Glomerular endothelial cell (primary cell): ENCODE measurements at places on chromosomes 3 and 15. TPM values are rescaled to one million over a fixed set of nuclear protein-coding genes. Genes with fewer than 3 reads are reported as not detected.

- DNase-seq, result no peak
Observed at GRCh38 chr15:96893159-96893906, 562.8 kb downstream of the NR2F2 start.

- no peak for DNase-seq
Observed at GRCh38 chr15:99986297-99987118, 253.3 kb upstream of the LYSMD4 start.

DNA sequence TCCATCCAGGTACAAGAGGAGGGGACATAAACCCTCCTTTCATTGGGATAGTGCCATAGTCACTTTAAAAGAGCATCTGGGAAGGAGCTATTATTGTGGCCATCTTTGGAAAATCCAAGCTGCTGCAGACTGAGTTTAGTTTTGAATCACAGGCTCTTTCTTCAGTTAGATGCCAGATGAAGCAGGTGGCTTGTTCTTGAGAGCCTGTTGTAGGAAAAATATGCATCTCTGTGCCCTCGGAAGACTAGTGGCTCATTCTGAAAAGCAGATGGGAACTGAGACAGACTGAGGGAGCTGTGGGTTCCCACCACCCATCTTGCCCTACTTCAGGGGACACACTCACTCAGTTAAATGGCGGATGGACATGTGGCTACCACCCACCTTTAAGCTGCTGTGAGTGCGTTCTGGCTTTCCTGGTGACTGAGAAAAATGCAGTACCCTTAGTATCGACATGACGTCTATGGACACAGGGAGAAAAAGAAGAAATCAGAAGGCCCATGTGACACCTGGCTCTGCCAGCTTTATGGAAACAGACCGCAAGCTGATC lies 50.2 kb downstream of the RARB start:
- no peak for DNase-seq

GRCh38 chr3:39232859-39233258 lies 40.5 kb upstream of the XIRP1 start:
- DNase-seq, result no peak

DNA sequence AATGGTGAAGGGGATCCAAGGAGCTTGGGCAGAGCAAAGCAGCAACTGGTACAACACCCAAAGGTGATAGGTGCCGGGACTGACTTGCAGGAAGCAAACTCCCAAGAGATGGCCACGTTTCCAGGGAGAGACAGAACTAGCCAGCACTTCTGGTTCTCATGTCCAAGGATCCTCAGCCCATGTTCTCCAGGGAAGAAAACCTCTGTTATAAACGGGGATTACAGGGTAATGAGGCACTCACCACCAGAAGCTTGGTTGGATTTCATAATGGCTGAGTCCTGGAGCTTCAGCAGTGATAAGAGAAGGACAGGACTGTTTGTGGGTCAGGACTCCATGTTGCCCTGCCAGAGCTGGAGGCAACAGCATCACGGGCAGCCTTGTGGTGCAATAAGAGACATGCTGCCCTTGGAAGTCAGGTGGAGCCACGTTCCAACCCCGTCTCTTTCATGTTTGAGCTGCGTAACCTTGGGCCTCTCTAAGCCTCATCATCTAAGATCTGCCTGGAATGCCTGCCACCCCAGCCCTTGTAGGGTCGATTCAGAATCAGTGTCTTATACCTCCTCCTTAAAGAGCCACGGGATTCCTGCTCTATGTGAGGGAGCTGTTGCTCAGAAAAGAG lies 181.0 kb downstream of the ABHD5 start:
- DNase-seq, result no peak

- no peak for DNase-seq
Observed at GRCh38 chr3:121552797-121553196, 7.0 kb upstream of the POLQ start.

- no peak for DNase-seq
Observed at GRCh38 chr15:59224474-59224873, 17.8 kb downstream of the LDHAL6B start.

DNA sequence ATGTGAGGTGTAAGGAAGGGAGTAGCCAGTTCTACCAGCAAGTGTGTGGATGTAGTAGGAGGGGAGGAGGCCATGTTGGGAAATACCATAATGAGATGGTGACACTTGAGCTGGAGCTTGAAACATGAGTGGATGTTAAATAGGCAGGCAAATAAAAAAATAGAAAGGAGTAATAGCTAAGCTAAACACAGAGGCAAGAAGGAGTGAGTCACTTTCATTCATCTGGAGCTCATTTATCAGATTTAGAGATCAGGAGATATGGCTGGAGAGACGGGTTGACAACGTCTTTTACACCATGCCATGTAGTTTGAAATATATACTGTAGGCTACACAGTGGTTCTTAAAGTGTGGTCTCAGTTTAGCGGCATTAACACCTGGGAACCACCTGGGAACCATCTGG lies 390.5 kb downstream of the DIPK2A start:
- no peak for DNase-seq

DNA sequence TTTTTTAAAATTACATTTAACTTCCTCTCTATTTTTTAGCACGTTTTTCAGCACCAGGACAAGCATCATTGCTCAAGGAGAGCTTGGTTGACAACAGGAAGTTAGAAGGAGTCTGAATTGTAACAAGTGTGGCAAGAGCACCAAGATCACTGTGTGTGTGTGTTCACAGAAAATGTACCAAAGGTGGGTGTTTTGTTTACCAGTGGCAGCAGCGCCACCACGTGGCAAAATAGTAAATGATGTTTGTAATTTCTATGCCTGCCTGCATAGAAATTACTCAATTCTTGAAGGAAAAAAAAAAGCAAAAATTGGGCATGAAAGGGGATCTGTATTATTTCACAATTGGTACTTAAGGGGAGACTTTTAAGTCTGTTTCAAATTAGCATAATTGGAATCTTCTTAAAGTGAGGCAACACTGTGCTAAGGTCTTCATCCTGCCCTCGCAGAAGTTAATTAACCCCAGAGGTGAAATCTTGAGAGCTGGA lies 7.4 kb upstream of the U2SURP start:
- DNase-seq, result no peak

DNA sequence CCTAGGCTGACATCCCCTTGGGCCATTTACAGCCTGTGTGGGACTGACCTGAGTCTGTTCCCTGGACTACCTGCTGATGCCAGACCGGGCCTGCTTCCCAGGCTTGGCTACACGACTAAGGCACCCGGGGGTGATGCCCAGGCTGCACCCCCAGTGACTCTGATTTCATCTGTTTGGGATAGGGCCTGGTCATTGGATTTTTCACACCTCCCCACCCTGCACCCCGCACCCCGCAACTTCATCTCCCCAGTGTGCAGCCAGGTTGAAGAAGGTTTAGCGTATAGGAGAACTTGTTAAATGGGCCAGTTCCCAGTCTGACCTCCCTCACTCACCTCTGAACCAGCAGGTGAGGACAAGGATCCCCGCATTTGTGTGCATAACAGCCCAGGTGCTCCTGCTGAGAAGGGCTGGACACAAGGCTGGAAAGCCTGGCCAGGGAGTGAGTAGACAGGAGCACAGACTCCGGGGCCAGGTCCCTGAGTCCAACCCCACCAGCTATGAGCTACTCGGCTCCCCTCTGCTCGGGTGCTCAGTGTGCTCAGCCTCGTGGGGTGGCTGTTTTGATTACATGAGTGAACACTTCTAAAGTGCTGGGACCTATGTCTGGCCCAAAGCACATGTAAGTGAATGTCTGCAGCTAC lies 18.5 kb downstream of the SLC6A20 start:
- DNase-seq, result no peak

DNA sequence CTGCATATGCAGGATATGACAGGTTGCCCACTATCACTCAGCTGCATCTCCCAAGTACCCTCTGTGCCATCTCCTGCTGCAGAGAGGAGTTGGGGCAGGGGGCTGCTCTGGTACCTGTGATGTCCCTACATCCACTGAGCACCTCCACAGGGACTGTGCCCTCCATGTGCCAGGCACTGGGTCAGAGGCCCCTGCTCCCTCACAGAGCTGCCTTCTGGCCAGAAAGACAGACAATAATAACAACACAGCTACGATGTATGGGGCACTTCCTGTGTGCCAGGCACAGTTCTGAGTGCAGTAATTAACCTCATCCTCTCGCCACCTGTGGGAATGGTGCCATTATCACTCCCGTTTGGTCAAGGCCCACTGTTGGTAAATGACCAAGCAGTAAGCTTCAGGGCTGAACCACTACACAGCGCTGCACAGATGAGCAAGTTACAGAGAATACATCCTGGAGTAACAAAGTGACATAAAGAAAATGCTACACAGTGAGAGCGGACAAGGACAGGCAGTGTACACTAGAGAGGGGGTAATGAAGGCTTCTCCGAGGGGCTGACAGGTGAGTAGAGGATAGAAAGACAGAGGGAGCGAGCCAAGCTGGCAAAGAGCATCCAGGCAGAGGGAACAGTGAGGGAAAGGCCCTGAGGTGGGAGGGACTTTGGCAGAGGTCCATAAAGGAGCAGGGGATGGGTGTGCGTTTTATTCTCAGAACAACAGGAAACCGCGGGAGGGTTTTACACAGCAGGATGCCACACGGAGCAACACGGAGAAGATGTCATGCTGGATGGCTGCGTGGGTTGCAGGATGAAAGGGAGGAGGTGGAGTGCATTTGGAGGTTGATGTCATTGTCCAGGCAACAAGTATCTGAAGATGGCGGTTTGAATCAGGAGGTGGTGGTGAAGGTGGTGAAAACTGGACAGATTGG lies 13.6 kb downstream of the WNT7A start:
- no peak for DNase-seq

- no peak for DNase-seq
Observed at GRCh38 chr3:120903221-120903620, 4.8 kb upstream of the STXBP5L start.

DNA sequence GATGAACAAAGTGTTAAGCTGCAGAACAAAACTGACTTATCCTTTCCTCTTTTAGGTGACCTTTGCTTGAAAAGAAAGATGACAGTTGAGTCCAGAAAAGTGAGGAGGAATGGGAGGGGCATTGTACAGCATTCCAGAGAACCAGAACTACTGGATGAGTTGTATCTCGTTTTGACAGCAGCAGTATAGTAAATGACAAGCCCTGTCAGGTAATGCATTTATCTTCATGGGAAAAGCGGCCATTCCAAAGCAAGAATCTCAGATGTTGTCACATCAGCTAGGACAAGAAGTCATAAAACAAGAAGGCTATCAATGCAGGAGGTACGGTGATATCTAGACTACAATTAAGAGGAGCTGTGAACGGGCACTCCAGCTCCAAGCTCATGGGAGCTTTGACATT lies 421.5 kb downstream of the MAGI1 start:
- DNase-seq, result no peak

GRCh38 chr3:139745831-139746230 lies 68.1 kb upstream of the NMNAT3 start:
- DNase-seq, result no peak

DNA sequence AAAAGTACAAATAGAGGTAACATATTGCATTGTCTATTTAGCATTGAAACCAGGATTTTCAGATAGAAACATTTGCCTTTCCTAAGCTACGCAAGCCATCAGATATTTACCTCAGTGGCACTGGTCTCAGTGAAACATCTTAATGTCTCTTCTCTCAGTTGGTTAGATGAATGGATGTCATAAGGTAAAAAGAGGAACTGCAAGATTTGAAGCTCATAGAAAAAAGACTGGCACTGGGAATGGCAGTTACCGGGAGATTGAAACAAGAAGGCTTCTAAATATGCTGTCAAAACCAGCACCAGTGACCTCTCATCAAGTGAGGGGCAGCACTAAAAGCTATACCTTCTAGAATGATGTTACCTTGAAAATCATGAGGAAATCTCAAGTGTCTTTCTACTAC lies 486.4 kb downstream of the FHIT start:
- DNase-seq, result no peak

GRCh38 chr3:8854656-8855055 lies 85.2 kb upstream of the OXTR start:
- DNase-seq, result no peak

DNA sequence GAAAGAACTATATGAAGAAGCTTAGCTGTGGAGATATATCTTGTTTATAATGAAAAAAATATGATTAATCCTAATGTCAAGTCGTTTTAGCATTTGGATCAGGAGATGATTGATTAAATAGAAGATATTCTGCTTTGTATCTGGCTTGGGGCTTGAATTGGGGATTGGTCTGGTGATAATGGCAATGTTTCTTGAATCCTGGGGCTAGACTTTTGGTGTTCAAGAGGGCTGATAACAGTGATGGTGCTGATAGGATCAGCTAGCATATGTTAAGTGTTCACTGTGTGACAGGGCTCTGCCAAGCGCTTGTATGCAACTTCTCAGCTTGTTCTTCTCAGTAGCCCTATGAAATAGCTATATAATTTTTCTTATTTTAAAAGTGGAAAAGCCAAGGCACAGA lies 20.2 kb downstream of the CNOT10 start:
- DNase-seq, result no peak

DNA sequence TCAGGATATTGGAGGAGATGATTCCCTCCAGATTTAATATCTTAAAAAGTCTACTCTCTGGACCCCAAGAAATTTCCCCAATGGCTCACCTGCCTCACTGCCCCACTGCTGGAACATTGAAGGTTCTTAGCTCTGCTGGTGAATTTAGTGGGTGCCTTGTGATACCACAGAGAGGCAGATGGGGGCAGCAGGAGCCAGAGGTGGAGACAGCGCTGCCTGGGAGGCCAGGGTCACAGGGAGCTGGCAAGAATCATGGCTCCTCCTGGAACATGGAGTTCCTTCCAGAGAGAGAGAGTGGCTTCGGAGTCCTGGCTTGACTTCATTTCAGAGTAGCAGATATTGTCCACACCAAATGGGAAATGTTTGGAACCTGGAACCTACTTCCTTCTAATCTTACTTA lies 263.5 kb upstream of the CFAP20DC start:
- no peak for DNase-seq

- DNase-seq, result no peak
Observed at GRCh38 chr3:64595253-64595694, 92.5 kb downstream of the ADAMTS9 start.

DNA sequence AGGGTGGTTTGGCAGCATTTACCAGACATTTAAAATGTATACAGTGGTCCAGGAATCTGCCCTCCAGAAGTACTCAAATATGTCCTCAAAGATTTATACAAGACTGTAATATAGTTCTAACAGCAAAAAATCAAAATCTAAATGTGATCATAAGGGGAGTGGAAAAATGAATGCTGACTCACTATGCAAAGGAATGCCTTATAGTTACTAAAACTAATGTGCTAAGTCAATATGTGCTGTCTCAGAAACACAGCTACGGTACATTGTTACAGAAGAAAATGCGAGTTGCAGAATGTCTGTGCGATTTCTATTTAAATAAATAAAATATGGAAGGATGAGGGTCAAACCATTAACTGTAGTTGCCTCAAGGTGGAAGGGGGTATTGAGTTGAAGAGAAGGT lies 230.1 kb upstream of the UBE2E1 start:
- no peak for DNase-seq

DNA sequence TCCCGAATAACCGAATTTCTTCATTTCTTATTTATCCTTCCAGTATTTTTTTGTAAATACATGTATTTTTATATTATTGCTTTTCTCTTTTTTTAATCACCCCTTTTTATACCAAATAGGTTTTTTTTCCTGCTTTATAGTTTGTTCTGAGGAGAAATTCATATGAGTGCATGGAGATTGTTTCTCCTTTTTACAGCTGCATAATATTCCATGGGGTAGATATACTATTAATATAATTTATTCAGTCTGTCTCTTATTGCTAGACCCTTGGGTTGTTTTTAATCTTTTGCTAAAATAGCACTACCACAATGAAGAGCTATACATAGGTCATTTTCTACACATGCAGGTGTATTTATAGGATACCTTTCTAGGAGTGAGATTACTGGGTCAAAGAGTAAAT lies 3.5 kb upstream of the TMEM87A start:
- no peak for DNase-seq

Gene CLEC3B
- total RNA-seq, result not detected in 2 replicates

Gene TBC1D23
- 18.5 and 24.4 TPM in 2 replicates for total RNA-seq

Gene GP5
- total RNA-seq, result 0.29 TPM in 1 of 2 replicates, not detected in the other

Gene PFN2
- total RNA-seq, result 76.2 and 94.9 TPM in 2 replicates

Gene MYD88
- total RNA-seq, result 45.6 and 63.4 TPM in 2 replicates

Gene EPHA6
- 0.23 TPM in 1 of 2 replicates, not detected in the other for total RNA-seq

Gene DUOXA2
- total RNA-seq, result not detected in 2 replicates

Gene ZSCAN29
- total RNA-seq, result 5.7 and 14.5 TPM in 2 replicates

Gene ZNF445
- 5.1 and 8.9 TPM in 2 replicates for total RNA-seq
